ENCODE measurements at places on chromosomes 6 and 20.
A peak's percentile ranks its signal among the peaks of the same experiment; 100 is the strongest.

DNA sequence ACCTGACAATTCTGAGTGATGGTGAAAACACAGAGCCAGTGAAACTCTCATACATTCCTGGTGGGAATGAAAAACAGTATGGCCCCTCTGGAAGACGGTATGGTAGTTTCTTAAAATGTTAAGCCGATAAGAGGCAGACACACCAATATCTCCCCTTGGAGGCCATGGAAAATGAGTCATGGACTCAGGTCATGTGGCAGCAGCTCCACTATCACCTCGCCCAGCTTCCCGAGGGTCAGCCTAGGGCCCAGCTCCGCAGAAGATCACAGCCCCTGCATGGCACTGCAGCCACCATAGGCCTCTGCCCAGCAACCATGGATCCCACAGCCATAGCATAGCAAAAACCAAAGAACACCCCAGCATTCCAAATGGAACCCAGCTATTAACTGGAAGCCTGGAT, 21.4 kb downstream of the BPIFA1 start:
- DNase-seq: no peak

GRCh38 chr20:46575937-46576461, 25.5 kb upstream of the OCSTAMP start:
- no peak for DNase-seq

DNA sequence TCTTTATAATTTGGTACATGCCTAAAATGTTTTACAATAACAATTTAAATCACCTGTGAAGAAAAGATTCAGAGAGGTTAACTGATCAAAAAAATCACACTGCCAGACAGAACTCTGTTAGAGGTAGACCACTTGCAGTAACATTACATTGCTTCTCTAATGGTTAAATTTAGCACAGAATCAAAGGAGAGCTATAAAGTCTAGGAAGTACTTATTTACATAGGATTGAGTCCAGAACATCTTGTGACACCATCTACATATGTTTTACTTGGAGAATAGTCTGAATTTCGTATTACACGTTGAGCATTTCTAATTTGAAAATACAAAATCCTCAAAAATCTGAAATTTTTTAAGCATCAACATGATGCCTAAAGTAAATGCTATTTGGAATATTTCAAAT, 17.2 kb upstream of the TBC1D20 start:
- no peak for DNase-seq

- no peak for DNase-seq
Observed at GRCh38 chr6:157302736-157303135, 20.6 kb downstream of the TMEM242 start.

GRCh38 chr6:117494283-117494682, 11.8 kb downstream of the DCBLD1 start:
- DNase-seq: no peak

GRCh38 chr6:107780226-107780625, 43.9 kb downstream of the SCML4 start:
- DNase-seq: no peak

GRCh38 chr6:166907373-166907841, 48.9 kb downstream of the RNASET2 start:
- DNase-seq: no peak

DNA sequence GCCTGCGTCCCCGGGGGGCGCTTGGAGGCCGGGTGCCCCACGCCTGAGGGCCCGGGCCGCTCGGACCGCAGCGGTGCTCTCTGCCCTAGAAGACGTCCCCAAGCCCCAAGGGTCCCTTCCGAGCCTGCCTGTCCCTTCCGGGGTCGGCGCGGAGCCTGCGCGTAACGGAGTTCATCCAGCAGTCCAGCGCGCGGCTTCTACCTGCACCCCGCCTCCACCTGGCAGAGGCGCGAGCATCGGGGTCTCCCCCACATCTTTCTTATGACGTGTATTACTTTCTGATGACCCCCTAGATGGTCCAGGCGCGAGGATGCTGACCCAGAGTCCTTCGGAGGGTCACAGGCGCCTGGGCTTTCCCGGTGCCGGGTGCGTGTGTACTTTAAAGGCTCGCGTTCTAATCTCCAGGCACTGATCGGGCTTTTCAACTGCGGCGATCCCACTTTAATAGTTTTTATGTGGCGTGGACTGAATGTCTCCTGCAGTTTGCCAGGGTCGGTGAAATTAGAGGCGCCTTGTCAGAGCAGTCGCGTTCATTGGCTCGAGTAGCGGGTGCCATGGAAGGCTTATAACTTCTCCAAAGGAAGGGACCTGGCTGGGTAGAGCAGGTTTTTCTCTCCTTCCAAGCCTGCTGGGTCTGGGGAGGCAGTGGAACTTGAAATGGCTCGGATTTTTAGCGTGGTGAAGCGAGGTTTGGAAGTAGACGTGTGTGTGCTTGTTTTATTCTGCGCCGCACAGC, 912 bp downstream of the EYA4 start:
- DNase-seq: peak; percentile 16

GRCh38 chr6:9789201-9789600, 625.7 kb downstream of the TFAP2A start:
- DNase-seq: peak; percentile 93

DNA sequence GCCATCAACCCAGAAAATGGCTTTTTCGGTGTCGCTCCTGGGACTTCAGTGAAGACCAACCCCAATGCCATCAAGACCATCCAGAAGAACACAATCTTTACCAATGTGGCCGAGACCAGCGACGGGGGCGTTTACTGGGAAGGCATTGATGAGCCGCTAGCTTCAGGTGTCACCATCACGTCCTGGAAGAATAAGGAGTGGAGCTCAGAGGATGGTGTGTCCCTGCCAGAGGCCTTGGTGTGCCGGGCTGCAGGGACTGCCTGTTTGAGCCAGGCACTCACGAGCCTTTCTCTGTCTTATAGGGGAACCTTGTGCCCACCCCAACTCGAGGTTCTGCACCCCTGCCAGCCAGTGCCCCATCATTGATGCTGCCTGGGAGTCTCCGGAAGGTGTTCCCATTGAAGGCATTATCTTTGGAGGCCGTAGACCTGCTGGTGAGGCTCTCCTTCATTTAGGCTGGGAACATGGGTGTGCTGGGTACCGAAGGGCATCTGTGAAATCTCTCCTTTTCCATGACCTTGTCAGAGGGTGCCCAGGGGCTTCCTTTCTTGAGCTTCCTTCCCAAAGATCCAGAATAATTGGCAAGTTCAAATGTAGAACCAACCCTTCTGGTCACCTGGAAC, 3.4 kb downstream of the PCK1 start:
- no peak for DNase-seq

DNA sequence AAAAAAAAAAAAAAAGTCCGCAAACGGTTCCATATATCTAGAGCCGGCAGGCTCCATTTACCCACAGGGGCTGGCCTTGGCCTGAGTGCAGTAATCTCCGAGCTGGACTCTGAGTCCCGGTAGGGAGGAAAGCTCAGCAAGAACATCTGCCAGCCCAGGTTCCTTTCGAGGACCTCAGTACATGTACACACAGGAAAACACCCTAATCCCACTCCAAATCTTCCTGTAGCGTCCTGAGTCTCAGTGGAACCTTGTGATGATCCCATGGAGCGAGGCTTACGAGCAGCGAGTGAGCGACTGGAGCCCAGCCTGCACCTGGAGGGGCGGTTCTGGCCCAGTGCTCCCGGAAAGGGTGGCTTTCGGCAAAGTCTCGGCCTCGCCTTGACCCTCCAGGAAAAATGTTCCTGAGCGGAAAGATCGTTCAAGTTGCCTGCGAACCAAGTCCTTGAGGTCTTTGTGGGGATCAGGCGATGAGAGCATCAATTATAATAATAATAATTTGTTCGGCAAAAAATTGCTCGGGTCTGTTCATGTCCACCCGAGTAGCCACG, 32.1 kb downstream of the PRSS16 start:
- no peak for DNase-seq

- DNase-seq: no peak
Observed at GRCh38 chr20:31859266-31859997, 10.9 kb downstream of the DUSP15 start.

DNA sequence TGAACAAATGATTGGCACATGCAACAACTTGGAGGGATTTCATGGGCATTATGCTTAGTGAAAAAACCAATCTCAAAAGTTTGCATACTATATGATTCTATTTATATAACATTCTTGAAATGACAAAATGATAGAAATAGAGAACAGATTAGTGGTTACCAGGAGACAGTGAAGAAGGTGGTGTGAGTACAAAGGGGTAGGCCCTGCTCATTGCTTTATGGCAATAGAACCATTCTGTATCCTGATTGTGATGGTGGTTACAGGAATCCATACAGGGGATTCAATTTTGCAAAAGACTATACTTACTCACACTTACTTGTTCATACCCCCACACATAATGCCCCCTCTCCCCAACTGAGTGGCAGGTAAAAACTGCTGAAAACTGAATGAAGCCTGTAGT, 30.2 kb upstream of the LAMA4 start:
- DNase-seq: no peak

GRCh38 chr6:142074516-142074915, 58.2 kb upstream of the GJE1 start:
- no peak for DNase-seq

DNA sequence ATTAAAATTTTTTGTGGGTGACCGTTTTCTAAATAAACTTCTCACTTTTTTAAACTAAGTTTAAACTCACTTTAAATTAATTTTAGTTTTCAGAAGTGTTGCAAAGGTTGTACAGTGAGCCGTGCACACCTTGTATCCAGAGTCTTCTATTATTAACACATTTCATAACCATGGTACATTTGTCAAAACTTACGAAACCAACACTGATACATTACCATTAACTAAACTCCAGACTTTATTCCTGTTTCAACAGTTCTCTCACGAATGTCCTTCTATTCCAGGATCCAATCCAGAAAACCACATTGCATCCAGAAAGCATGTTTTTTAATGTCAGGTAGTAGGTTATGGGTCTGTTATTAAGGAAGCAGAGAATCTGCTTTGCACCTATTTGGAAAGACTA, 319.9 kb downstream of the CBLN4 start:
- no peak for DNase-seq

GRCh38 chr6:53344969-53345368, 3.8 kb downstream of the ELOVL5 start:
- DNase-seq: no peak

GRCh38 chr6:101401792-101402621, 8.5 kb downstream of the GRIK2 start:
- no peak for DNase-seq

- DNase-seq: no peak
Observed at GRCh38 chr6:108653949-108654348, 93.2 kb downstream of the FOXO3 start.

DNA sequence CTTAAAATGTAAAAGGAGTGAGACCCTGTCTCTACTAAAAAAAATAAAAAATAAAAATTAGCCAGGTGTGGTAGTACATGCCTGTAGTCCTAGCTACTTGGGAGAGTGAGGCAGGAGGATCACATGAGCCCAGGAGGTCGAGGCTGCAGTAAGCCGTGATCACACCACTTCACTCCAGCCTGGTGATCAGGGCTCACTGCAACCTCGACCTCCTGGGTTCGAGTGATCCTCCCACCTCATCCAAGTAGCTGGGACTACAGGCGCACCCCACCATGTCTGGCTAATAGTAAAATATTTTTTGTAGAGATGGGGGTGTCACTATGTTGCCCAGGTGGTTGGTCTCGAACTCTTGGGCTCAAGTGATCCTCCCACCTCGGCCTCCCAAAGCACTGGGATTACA, 8.1 kb upstream of the FOXS1 start:
- DNase-seq: no peak

GRCh38 chr20:2768632-2769015, 31.8 kb downstream of the CPXM1 start:
- DNase-seq: no peak

DNA sequence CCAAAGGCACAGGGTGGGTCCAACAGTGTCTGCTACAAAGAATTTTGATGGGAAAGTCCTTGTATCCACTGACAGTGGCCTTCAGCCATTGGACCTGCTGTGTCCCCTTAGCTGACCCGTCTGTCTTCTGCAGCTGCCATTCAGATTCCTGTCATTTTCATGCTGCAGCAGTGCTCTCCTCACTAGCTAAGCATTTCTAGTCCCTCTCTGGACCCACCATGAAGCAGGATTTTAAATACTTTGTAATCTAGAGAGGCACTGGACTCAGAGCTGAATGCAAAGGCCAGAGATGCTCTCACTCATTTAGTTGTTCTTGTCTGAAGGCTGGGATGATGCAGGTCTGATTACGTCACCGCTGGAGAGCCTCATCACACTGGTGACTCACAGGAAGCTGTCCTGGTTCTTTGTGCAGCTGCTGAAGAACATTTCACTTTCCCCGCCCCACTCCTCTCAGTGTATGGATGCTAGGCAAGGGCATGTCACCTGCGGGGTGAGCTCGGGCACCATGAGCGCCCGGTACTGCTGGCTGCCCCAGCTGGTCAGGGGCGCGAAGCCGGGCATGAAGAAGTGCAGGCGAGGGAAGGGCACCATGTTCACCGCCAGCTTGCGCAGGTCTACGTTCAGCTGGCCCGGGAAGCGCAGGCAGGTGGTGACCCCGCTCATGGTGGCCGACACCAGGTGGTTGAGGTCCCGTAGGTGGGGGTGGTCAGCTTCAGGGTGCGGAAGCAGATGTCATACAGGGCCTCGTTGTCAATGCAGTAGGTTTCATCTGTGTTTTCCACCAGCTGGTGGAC, 19.4 kb upstream of the TUBB2A start:
- DNase-seq: peak; percentile 57

GRCh38 chr20:50987493-50988210, 29.0 kb downstream of the MOCS3 start:
- DNase-seq: peak; percentile 82

DNA sequence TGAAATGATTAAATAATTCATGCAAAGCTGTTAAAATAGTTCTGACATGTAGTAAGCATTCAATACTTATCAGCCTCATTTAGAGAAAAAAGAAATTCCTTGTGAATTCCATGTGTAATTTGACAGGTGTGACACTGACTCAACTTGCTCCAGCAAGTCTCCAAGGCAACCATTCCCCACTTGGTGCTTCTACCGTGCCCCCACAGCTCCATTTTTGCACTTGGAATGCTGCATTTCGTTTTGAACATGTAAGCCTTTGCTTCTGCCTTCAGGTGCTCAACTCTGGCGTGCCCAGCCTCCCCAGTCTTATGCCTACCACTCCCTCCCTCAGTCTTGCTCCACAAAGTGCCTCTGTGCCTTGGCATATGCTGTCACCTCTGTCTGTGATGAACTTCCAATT, 760.6 kb upstream of the CHD6 start:
- DNase-seq: no peak

GRCh38 chr6:24766680-24767462, 7.9 kb upstream of the GMNN start:
- no peak for DNase-seq

GRCh38 chr6:582370-582769, 74.5 kb downstream of the HUS1B start:
- peak; percentile 83 for DNase-seq

- no peak for DNase-seq
Observed at GRCh38 chr20:20017844-20018185, 653 bp downstream of the NAA20 start.
